ENCODE measurements at places on chromosomes 2 and 18. TPM values are rescaled to one million over a fixed set of nuclear protein-coding genes. Genes with fewer than 3 reads are reported as not detected.

Gene NOSTRIN
- 0.40 TPM for total RNA-seq

Gene SEH1L
- 33.1 TPM for total RNA-seq

Gene TFCP2L1
- total RNA-seq: 0.08 TPM

Gene SPC25
- 55.2 TPM for total RNA-seq

Gene AKAIN1
- not detected for total RNA-seq

Gene DYSF
- total RNA-seq: 15.2 TPM

Gene ZNF396
- 0.06 TPM for total RNA-seq

Gene LYPD6B
- not detected for total RNA-seq

Gene INHA
- 0.65 TPM for total RNA-seq

Gene FZD7
- 10.0 TPM for total RNA-seq

Gene UGT1A3
- total RNA-seq: not detected

Gene PLCL1
- not detected for total RNA-seq

Gene TMEM198
- 8.2 TPM for total RNA-seq

Gene DYNC2LI1
- 14.8 TPM for total RNA-seq

Gene FBXO41
- 12.0 TPM for total RNA-seq

Gene KCNG2
- not detected for total RNA-seq

Gene PAPOLG
- total RNA-seq: 40.5 TPM

Gene DNAH7
- 0.32 TPM for total RNA-seq

Gene RIT2
- total RNA-seq: not detected

Gene NEU2
- not detected for total RNA-seq

Gene RAB6C
- total RNA-seq: not detected

Gene EFHD1
- 18.7 TPM for total RNA-seq

Data from SJCRH30 (cell line).